ENCODE measurements at places on chromosomes 13 and 19. TPM values are rescaled to one million over a fixed set of nuclear protein-coding genes. Genes with fewer than 3 reads are reported as not detected.

The AXL gene
- total RNA-seq, result 0.08 TPM

The MZT1 gene
- total RNA-seq, result 30.5 TPM

The STAP2 gene
- 6.2 TPM for total RNA-seq

The AMH gene
- total RNA-seq, result 5.9 TPM

The GTF2F2 gene
- 29.2 TPM for total RNA-seq

The GRK1 gene
- 0.19 TPM for total RNA-seq

The MIER2 gene
- 18.3 TPM for total RNA-seq

The PSPN gene
- total RNA-seq, result 0.99 TPM

The IGSF23 gene
- not detected for total RNA-seq

The GZMM gene
- 45.0 TPM for total RNA-seq

The RAB20 gene
- 2.3 TPM for total RNA-seq

The CYP2A7 gene
- not detected for total RNA-seq

The CGB8 gene
- total RNA-seq, result not detected

The HSH2D gene
- total RNA-seq, result 11.8 TPM

The CPT1C gene
- total RNA-seq, result 0.32 TPM

The PKN1 gene
- total RNA-seq, result 171 TPM

The CYP2B6 gene
- total RNA-seq, result not detected

The INSL3 gene
- 1.9 TPM for total RNA-seq

The C5AR2 gene
- not detected for total RNA-seq

The CLDN10 gene
- not detected for total RNA-seq

The SYT5 gene
- total RNA-seq, result not detected
